ENCODE measurements at places on chromosomes 16 and 17.

GRCh38 chr16:85523602-85524364 is 89.3 kb upstream of the GSE1 start:
- DNase-seq: no peak

DNA sequence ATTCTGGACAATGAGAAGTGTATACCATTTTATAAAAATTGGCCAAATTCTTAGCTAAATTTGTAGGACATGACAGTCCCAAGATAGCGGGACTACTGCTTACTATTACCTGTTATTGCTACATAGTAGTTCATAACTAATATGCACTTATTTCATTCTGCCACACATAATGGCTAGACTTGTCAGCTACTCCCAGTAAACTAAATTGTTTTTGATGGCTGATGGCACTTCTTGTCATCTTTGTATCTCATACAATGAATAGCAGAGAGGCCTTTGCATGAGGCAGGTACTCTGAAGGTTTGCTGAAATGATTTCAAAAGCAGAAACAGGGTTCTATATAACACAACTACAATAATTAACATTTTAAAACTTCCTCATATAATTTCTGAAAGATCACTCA is 44.0 kb downstream of the ITFG1 start:
- DNase-seq: no peak

GRCh38 chr17:31476525-31477416 is 85.3 kb downstream of the RAB11FIP4 start:
- no peak for DNase-seq

GRCh38 chr17:59465949-59466307 is 99.5 kb upstream of the DHX40 start:
- DNase-seq: no peak

- no peak for DNase-seq
Measured at GRCh38 chr16:81140930-81141780, 45.0 kb upstream of the GCSH start.

- DNase-seq: peak; percentile 19
Measured at GRCh38 chr16:87324411-87325275, 7.5 kb upstream of the C16orf95 start.

DNA sequence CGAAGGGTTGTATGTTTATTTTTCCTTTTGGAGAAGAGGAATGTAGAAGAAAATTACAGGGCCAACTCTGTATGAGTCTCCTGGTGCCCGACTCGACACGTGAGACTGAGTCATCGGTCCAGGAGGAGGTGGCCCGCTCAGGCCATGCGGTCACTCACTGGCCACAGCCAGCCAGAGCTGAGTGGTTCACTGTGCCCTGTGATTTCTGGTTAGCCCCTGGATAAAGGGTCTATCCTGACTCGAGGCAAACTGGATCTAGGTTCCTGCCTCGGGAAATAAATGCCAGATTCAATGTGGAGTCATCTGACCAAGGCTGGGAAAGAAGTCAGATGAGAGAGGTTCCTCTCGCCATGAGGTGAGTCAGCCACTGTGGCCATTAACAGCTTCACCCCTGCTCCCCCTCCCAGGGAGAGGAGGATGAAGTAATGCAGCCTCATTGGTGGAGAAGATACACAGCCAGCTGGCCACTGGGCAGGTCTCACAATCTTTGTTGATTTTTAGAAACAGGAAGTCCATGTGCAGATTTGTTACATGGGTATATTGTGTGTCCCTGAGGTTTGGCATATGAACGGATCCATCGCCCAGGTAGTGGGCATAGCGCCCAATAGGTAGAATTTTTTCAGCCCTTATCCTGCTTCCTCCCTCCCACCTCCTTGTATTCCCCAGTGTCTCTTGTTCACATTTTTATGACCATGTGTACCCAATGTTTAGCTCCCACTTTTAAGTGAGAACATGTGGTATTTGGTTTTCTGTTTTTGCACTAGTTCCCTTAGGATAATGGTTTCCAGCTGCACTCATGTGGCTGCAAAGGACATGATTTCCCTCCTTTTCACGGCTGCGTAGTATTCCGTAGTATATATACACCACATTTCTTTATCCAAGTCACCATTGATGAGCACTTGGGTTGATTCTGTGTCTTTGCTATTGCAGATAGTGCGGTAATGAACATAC is 21.7 kb upstream of the USP36 start:
- DNase-seq: peak; percentile 96

DNA sequence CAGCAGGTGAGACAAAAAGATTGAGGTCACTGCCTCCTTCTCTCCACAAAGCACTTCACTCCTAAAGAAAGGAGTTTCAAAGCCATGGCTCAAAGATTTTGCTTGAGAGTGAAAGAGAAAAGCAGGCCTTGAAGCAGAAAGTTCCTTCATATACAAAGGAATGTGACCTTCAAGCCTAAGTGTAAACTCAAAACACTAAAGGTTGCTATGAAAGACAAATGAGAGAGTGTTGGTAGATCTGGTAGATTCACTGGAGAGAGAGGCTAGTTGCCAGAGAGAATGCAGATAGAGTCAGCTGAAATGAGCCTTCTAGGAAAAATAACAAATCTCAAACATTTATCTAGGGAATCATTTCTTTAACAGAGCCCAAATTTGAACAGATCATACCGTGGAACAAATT is 305.2 kb downstream of the CDH8 start:
- DNase-seq: no peak

DNA sequence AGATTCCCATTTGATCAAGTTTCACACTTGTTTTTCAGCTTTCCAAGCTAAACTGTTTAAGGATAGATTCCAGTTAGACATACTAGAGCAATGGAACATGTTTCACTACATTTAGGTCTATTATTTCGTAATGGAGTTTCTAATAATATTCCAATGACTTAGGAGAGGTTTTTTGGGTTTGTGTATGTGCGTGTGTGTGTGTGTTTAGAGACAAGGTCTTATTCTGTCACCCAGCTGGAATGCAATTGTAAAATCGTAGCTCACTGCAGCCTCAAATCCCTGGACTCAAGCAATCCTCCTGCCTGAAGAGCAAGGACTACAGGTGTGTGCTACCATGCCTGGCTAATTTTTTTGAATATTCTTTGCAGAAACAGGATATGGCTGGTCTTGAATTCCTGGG is 426.3 kb downstream of the ZFHX3 start:
- no peak for DNase-seq

DNA sequence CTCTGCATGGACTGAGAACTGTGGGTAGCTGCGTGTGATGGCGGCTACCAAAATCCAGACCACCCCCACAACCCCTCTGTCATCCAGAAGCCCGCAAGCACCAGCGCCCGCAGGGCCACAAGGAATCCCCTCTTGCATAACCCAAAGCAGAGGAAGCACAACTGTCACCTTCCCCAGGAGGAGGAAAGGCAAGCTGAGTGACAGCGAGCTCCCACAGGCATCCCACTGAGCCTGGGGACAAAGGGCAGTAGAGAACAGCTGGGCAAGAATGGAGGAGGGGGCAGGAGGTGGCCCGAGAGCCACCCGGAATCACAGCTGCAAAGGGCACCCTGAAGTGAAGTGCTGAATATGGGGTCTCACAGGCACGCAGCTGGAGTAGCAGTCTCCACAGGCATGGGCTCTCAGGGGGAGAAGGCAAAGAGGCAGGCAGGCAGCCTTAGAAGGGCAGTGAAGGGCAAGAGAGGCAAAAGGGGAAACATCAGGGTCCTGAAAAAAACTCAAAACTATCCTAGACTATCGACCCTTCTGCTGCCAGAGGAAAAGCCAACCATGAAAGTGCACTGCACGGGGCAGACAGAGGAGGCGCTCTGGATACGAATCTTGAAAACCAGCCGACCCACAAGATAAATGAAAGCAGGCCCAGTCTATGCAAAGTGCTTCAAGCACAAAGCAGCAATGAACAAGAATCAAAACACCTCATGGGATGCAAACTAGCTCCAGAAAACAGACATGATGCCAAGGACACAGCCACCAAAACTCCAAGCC is 17.1 kb downstream of the USP36 start:
- DNase-seq: no peak

- DNase-seq: peak; percentile 30
Measured at GRCh38 chr16:66553223-66553622, 847 bp downstream of the CKLF start.

DNA sequence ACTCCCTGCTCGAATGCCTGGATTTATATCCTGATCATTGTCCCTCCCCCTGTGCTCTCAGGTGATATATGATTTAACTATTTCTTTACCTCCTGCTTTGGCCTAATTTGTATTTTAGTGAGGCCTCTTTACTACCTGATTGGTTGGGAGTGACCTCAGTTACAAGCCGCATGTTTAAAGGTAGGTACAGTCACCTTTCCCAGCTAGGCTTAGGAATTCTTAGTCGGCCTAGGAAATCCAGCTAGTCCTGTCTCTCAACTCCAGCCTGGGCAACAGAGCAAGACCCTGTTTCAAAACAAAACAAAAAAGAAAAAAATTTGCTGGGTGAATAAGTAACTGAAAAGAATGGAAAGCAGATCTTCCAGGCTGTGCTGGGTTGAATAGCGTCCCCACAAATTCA is 26.8 kb upstream of the ST6GALNAC2 start:
- no peak for DNase-seq

DNA sequence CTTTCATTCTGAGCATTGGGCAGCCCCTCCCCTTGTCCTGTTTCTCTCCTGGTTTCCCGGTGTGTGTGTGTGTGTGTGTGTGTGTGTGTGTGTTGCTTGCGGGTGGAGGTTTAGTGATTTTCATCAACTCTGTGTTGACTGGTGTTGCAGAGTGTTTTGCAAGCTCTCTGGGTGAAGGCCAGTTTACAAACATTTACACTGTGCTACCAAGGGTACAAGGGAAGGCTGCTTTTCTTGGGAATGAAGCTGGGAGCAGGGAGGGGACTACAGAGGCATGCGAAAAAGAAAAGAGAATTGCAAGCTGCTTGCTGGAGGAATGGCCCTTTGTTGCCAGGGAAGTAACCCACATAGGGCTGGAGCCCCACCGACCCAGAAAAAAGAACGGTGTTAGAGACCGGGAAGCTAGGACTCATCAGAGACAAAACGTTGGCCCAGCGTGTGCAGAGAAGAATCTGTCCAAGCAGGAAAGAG is 29.6 kb downstream of the HS3ST3B1 start:
- DNase-seq: no peak

DNA sequence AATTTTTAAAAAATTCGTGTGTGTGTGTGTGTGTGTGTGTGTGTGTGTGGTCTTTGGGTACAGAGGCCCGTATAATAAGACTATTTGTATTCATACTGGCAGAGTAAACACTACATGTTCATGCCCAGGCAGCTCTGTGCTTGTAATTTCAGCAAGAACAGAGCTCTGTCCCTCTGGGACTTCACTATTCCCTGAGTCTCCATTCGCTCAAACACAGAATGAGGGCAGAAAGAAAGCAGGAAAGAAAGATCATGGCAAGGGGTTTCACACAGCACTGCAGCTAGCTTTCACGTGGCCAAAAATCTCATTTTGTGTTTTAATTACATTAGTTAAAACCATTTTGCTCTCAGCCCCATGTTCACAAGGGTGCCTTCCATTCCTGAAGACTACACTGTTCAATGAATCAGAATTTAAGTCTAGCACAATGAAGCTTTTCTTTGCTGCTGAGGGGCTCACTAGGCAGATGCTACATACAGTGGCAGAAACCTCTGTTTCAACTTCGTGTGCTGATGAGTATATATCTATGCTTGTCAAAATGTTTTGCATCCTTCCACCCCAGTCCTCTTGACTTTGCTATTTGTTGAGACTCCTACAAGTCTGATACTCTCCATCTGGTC is 198.4 kb upstream of the C17orf78 start:
- DNase-seq: no peak

- peak; percentile 33 for DNase-seq
Measured at GRCh38 chr17:66432411-66432957, 130.1 kb downstream of the PRKCA start.

- peak; percentile 67 for DNase-seq
Measured at GRCh38 chr17:17300624-17301568, 2.3 kb upstream of the NT5M start.

DNA sequence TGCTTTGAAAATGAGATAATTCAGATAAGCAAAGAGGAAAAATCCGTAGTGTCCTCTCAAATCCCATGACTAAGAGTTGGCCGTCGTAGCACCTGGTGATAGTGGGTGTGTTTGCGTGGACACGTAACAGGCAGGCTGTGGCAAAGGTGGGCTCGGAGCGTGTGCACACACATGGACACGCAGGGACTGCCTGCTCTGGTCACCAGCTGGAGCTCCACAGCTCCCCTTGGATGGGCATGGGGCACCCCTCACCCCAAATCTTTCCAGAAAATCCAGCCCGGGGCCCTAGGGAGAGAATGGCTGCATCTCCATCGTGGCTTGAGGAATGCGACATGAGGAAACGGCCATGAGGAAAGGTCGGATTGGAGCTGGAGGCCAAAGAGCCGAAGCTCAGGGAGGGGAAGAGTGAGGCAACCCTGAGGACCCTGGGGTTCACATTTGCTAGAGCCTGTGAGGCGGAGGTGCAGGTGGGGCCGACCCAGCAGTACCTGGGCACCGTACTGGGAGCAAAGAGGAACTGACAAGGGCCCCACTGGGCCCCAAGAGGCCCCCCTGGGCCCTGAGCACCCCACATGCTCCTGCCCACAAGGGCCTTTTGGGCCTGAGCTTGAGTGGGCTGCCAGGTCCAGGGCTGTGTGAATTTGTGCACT is 51.6 kb downstream of the DNAH17 start:
- no peak for DNase-seq

GRCh38 chr16:30503403-30504296 is 22.7 kb downstream of the ZNF768 start:
- no peak for DNase-seq

DNA sequence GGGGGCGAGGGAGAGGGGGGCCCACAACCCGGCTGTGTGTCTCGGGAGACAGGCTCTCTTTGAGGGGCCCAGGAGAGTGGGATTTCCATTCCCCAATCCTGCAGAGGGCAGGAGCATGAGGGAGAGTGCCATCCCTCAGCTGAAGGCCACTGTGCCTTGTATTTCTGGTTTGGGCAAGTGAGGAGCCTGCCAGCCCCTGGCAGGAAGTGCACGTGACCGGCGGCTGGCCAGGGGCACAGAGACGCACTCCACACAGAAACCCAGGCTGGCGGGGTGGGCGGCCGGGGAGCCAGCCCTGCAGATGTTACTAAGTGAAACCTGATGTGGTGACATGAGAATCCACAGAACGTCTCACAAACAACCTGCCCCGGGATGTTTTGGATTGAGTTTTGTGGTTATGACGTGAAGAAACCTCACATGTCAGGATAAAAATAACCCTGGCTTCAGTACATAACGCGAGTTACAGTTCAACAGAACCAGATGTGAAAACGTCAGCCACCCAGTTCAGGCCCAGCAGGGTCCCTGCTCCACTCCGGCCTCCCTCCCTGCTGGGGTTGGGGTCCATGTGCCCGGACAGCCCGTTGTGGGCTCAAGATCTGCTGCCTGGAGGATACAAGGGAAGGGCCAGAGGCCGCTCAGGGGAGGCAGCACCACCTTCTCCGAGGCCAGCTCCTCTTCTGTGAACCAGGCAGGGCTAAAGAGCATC is 51.7 kb upstream of the MTSS2 start:
- DNase-seq: peak; percentile 18

DNA sequence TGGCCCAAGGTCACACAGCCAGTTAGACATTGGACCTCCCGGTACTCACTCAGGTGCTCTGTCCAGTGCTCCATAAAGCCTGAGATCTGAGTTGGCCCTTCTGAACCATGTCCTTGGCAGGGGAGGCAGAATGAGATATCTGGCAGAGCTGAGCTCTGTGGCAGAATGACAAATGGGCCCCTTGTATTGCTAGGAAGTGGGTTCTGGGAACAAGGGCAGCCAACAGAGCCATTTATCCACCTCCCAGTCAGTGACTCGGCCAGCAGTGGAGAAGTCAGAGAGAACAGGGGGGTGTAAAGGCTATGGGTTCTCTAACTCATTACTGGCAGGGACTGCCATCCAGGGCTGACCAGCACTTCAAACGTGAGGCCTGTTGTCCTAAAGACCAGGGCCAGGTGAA is 117.1 kb upstream of the NLRP1 start:
- no peak for DNase-seq

GRCh38 chr17:70059071-70059470 is 16.0 kb upstream of the KCNJ16 start:
- DNase-seq: no peak

GRCh38 chr16:73176577-73177013 is 128.7 kb upstream of the ZFHX3 start:
- DNase-seq: no peak
